ENCODE measurements at places on chromosomes 3 and 15.

DNA sequence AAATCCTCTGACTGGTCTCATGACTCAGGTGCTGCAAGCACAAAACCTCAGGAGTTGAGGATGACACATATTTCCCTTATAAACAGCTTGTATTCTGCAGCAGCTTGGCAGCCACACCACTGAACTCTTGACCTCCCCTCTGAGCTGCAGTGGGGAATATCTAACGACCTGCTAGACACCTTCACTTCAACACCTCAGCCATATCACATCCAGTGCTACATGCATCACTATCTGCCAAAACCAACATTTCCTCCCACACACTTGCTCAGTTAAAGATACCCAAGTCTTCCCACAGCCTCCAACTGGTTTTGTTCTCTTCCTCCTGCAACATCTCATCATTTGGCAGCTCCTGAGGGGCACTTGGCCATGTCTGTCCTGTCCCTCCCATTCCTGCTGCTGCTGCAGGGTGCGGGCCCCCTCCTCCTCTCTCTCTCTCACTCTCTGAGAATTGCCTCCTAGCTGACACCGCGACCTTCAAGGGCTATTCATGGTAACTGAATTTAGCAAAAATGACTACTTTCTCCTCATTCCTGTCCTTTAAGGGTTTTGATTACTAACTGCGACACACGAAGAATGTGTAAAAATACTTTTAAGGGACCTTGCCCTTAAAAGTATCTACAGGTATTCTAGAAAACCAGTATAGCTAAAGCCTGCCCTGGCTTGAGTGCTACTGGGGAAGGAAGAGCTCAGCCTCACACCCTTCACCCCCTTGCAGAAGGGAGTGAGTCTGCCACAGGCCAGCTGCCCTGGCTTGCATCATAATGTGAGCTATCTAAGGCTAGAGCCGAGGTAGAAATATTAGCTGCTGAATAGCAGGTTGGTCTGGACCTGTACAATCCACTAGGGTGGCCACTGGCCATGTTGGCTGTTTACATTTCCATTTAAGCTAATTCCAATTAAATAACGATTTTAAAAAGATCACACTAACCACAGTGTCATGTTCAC, 5.0 kb upstream of the CCR9 start:
- peak; percentile 46 for DNase-seq

- no peak for DNase-seq
These were observed 76.0 kb downstream of the PTPRG start for GRCh38 chr3:61637088-61638051.

GRCh38 chr15:100493213-100493612, 35.5 kb downstream of the CERS3 start:
- DNase-seq, result no peak

- DNase-seq, result no peak
These were observed 40.5 kb upstream of the ROPN1 start for GRCh38 chr3:124032311-124032880.

GRCh38 chr3:169186596-169186995, 476.9 kb downstream of the MECOM start:
- DNase-seq, result no peak

DNA sequence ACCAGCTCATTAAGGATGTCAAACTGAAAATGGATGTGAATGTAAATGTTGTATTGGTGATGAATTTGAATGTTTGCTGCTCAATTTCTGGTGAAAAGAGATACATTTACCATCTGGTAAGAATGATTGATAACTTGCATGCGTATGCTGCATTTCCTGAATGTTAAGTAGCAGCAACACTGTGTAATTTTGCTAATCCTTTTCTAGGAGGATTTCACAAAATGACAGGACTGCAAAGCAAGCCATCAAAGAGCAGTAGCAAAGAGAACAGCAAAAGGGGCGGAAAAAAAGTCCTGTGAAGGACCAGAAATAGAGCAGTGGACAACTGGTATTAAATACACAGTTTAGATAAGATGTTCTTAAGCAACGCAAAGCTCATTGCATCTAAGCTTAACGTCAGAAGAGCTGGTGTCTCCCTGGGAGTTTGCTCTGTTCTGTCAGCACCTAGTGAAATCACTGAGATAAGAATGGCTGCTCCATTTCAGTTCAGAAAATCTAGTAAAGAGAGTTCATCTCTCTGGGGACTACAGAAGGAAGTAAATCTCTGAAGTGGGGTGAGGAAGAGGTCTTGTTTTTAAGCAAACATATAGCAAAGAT, 23.5 kb upstream of the PAQR5 start:
- no peak for DNase-seq

- no peak for DNase-seq
These were observed 130.2 kb upstream of the SGO1 start for GRCh38 chr3:20316238-20316637.

DNA sequence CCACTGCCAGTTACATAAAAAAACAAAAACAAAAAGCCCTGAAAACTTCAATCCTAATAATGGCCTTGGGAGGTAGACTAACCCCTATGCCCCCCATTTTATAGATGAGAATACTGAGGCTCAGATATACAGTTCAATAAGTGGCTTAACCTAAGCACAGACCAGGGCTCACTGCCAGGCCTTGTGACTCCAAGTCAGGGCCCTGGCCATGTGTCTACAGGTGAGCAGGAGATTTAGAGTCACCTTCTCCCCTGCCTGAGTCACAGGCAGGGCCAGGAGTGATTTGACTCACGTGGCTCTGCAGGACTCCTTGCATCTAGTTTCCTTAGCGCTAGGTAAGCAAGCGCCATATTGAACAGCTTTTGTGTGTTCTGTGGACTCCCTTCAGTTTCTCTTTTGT, 98.6 kb upstream of the ETV5 start:
- no peak for DNase-seq

DNA sequence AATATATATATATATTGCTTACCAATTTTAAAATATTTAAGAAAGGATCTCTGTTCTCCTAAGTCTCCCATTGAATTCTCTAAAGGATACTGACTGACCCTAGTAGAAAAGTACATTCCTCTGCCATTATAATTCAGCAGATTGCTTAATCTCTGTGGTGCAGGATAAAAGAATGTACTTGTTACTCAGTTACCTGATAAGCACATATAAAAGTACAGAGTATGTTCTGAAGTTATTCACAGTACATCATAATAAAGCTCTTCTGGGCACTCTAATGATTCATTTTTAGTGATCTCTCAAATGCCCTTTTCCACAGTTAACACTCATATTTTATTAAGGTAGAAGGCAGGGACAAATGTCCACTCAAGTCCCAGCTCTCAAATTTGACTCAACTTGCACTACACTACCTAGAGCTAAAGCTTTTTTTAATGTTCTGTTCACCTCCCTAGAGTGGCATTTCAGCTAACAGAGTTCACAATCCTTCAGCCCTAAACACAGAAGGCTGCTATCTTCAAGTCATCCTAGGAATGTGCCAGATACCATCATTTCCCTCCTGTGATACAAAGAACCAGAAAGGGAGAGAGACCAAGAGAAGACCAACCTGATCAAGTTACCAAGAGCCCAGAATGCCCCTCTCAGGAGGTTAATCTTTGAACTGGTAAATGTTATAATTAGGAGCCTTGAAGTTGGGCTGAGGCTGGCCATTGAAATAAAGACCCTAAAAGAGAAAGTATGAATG, 53.3 kb downstream of the MEIS2 start:
- DNase-seq, result no peak

GRCh38 chr3:161310649-161311423, 60.5 kb downstream of the SPTSSB start:
- DNase-seq, result peak; percentile 63

- no peak for DNase-seq
These were observed 7.8 kb downstream of the VWA5B2 start for GRCh38 chr3:184237211-184237610.

GRCh38 chr3:160012108-160012507, 23.5 kb downstream of the IL12A start:
- DNase-seq, result no peak

DNA sequence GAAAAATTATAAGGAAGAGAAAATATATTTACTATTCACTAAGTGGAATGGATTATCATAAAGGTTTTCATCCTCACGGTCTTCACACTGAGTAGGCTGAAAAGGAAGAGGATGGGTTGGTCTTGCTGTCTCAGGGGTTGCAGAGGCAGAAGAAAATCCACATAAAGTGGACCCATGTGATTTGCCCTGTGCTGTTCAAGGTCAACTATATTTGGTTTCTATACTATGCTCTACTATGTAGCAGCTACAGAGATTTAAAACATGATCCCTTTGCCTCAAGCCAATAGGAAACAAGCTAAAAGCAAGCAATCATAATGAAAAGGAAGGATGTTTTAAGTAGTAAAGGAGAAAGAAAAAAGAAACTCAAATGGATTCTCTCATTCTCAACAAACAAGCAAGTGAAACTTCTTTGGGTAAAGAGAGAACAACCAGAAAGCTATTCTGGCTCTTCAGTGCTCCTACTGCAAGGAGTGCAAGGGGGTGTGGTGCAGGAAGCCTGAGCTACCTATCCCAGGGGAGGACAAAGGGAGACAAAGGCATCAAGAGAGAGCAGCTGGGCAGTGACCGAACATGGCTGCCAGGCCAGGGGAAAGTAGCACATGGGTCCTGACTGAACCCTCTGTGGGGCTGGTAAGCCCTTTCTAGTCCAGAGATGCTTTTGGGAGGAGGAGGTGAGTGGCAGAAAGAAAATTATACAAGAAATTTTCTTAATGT, 35.9 kb downstream of the SFMBT1 start:
- DNase-seq, result no peak

DNA sequence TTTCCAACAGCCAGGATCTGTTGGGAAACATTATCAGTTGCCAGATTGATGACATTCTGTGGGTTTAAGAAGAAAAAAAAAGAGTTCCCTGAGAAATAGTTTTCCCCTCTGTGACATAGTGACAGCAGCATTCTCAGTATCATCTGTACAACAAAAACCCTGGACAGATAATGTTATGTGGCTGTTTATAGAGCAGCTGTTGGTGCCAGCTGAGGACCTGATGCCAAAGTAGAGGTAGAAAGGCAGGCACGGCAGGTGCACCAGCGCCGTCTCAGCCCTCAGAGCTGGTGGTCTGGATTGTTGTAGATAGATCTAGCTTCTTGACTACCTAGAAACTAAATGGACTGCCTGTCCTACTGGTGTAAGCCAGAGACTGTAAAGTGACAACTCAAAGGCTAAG, 56.2 kb upstream of the FILIP1L start:
- no peak for DNase-seq

- peak; percentile 74 for DNase-seq
These were observed at the start of gene FAIM for GRCh38 chr3:138608322-138609135. TSS of gene FAIM (plus strand) at chr3:138608771. CDS start at chr3:138619727, 10,956 bp downstream.

- DNase-seq, result no peak
These were observed 16.1 kb upstream of the CNTN3 start for GRCh38 chr3:74630602-74631001.

- DNase-seq, result no peak
These were observed at the start of gene FSTL1 for GRCh38 chr3:120450600-120451271. TSS of gene FSTL1 (minus strand) at chr3:120450992. CDS start at chr3:120450746, 246 bp downstream.

GRCh38 chr3:53104762-53105161, 25.5 kb downstream of the RFT1 start:
- no peak for DNase-seq

DNA sequence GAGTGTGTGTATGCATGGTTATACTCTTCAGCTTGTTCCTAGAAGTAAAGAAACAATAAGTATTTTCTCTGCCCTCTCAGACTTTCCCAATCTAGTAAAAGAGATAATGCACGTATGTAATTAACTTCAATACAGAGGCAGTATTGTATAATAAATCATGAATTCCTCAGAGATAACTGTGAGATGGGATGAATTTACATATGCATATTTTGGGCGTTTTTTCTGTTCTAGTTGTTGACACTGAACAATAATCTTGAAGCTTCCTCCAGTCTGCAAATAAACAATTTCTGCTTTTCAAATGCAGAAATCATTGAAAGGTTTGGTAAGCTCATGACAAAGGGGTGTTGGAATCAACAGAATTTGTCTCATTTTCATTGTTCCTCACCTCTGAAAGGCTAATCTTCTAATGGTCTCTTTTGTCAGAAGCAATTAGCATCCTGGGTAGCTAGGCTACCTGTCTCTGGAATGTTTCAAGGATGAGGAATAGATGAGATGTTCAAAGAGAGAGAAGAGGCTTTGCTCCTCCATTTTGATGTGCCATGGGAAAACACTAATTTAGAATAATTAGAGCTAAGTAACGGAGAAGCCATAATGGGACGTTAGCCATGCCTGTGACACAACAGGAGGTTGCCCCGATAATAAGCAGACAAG, 43.3 kb upstream of the SIAH2 start:
- no peak for DNase-seq

DNA sequence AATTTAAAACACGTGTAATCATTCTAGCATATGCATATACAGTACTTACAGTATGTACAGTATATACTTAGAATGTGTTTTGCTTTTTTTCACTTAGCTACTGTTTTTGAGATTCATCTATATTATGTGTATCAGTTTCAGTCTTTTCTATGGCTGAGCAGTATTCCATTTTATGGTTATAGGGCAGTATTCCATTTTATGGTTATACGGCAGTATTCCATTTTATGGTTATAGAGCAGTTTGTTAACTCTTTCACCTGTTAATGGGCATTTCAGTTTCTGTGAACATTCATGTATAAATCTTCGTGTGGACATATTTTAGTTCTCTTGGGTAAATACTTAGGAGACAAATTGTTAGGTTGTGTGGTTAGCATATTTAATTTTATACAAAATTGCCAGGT, 40.9 kb downstream of the PDCD6IP start:
- DNase-seq, result no peak

- DNase-seq, result no peak
These were observed 3.4 kb downstream of the PLXNB1 start for GRCh38 chr3:48426401-48426909.

DNA sequence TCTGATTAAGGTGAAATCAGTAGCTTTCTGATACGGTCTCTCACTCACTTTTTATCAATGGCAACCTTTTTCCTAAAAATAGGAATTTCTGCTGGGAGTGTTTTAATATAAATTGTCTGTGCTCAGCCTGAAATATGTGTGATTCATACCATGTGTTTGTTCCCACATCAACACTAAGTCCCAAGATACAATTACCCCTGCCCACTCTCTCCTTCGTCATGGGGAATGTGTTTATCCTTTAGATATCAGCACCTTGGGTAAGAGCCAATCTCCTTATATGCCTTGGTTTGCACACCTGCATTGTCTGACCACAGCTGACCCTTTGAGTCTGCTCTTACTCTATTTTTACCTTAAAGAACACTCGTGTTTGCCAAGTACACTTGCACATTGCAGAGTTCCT, 356.4 kb downstream of the LPP start:
- no peak for DNase-seq

GRCh38 chr3:163863146-163863545, 1215.2 kb downstream of the SI start:
- no peak for DNase-seq

GRCh38 chr15:50552238-50552637, 5.8 kb upstream of the USP50 start:
- no peak for DNase-seq

DNA sequence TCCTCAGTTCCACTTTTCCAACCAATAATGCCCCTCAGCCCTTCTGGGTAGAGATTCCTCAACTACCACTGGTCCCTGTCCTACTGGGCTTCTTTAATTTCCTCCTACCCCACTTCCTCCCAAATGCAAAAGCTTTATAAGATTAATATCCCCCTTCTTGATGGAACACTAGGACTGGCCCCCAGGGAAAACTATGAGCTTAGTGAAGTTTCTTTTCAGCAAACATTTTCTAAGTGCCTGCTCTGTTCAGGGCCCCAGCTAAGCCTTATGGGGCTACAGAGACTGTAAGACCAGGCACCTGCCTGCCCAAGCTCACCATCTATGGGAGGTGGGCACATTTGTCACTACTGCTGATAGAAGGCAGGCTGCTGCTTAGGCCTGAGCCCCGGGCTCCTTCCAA, 79.4 kb downstream of the RPLP1 start:
- no peak for DNase-seq

Data from CD4-positive, alpha-beta T cell treated with Interleukin-10 for 1 hour (primary cell).